Fibroblast of skin of right biceps (primary cell): ENCODE measurements at places on chromosomes 5 and 9.

- DNase-seq, result no peak
These were observed 94.2 kb upstream of the COL5A1 start for GRCh38 chr9:134547161-134548100.

DNA sequence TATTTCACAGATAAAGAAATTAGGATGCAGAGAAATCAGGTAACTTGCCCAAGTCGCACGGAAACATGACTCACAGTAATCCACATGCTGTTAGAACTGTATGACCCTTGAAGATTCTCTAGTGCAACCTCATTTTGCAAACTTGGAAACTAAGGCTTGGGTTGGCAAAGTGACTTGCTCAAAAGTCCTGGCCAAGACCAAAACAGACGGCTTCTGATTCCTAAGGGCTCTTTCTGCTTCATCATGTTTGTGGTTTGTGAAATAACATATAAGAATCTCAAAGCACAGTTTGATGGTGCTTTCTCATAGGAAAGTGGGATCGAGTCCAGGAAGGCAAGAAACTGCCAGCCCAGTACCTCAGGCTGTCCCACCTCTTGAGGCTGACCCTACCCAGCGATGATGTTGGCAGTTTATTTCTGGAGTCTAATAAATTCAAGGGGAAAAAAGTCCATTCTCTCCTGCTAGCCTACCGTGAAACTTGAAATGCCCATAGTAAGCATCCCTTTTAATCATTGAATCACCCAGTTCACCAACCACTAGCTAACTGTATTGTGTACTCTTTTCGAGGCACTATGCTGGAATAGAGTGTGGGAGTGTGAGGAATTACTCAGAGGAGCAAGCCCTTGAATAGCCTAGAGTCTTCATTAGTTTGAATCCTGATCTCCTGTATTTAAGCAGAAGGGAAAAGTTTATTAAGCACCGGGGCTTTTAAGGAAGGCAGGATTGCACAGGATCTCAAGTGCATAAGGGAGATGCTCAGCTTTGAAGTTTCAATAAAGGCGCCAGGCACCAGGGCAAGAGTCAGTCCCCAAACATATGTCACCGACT lies 14.1 kb downstream of the CAPSL start:
- DNase-seq, result peak; percentile 91

- DNase-seq, result no peak
These were observed at the start of gene SHOC1 for GRCh38 chr9:111794835-111795556. TSS of gene SHOC1 (minus strand) at chr9:111794937. CDS start at chr9:111791418, 3,519 bp downstream.

DNA sequence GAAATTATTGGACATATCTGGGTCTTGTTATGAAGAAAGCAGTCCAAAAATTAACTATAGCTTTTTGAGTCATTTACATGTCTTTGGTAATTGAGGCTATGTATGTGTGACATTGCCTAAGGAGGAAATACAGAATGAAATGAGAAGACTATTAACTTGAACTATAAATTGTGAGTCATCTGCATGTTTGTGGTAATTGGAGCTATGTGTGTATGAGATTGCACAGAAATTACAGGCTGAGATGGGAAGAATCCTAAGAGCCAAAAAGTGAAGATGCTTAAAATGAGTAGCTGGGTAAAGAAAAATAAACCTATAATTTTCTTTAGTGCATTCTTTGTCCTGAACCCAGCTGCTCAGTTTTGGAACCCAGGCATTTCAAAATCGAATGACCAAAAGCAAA lies 747.6 kb upstream of the EDIL3 start:
- DNase-seq, result peak; percentile 74

DNA sequence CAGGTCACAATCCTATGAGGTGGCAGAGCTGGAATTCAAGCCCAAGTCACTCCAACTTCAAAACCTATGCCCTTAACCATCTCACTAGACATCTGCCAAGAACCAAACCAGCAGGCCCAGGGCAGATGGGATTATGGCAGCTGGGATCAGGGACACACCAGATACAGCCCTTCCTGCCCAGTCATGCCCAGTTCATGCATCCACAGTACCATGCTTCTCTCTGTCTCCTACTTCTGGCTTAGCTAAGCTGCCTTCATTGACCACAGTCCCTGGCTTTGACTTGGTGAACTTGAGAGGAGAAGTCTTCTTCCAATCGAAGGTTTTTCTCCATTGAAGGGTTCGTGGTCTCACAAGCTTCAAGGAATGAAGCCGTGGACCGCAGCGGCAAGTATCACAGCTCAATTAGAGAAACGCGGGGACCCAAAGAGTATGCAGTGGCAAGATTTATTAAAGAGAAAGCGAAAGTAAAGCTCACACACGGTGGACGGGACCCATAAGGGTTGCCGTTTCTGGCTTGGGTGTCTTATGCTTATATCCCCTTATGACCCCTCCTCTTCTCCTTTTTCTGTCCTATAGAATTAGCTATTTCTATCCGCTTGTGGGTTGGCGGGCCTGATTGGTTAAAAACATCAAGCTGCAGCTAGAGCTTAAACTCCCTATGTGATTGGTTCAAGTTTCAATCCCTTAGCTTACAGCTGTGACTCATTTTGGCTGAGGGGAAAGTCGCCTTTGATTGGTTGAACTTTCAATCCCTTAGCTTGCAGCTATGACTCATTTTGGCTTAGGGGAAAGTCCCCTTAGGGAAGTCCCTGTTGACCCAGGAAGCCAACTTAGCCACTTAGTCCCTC lies 101.2 kb downstream of the TRIM36 start:
- DNase-seq, result peak; percentile 55

DNA sequence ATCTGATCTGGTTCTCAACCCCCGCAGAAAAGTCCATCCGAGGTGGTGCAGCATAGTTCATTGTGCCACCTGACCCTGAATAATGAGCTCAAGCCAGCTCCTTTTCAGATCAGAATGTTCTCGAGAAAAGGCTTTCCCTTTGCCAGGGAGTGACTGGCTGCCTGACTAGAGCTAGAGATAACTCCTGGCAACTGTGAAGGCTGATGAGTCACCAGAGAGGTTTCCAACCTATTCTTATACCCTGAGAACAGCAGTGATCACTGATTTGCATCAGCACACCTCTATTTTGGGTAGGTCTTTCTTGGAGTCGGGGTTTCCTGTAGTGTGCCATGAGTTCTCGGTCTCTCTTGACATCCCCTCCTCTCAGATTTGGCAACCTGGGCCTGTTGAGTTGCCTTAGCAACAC lies 127.9 kb downstream of the PIK3R1 start:
- peak; percentile 83 for DNase-seq

- DNase-seq, result peak; percentile 92
These were observed 238.8 kb downstream of the ARHGAP26 start for GRCh38 chr5:143008809-143009521.

DNA sequence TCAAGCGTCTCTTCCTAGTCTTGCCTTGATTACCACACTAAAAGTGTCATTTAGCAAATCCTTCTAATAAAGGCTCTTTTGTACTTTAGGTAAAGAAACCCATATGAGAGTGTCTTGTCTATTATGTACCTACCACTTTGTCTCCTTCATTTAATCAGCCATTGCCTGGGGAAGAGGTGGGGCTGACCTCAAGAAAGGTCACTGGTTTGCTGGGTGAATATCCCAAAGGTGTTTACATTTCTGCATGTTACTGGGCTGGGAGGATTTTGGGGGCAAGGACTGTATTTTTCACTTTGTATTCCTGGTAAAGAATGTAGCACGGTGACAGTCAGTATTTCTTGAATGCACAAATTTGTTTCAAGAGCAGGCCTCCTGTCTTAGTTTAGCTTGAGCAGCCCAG lies 11.9 kb upstream of the RPS23 start:
- no peak for DNase-seq

DNA sequence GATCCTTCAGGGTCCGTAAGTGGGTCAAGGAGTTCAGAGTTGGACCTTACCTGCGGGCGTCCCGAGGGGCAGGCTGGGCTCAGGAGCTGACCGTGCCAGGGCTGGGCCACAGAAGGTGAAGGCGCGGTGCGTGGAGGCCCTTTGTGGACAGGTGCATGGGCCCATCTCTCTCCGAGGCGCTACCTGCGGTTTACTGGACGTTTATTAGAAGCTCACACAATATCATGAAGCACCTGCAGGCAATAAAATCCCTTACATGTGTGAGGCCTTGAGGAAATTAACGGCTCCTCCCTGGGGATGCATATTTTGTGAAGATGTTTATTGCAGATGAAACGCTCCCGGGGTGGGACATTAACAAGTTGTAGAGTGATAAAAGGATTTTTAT lies 79.8 kb upstream of the LMX1B start:
- DNase-seq, result no peak

DNA sequence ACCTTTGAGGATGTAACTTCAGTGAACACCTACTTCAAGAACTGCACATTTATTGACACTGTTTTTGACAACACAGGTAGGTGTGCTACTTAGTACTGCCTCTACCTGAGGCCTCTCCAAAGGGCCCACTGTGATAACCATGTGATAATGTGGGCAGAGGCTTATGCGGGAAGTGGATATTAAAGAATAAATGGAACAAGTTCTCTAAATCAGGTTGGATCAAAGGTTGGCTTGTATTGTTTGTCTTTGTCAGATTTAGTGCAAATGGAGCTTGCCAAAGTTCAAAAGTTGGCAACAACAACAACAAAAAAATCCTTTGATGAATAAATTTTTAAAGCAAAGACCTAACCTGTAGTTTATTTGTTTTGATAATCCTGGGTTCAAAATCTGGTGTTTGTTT lies 104.2 kb upstream of the IQGAP2 start:
- DNase-seq, result no peak

DNA sequence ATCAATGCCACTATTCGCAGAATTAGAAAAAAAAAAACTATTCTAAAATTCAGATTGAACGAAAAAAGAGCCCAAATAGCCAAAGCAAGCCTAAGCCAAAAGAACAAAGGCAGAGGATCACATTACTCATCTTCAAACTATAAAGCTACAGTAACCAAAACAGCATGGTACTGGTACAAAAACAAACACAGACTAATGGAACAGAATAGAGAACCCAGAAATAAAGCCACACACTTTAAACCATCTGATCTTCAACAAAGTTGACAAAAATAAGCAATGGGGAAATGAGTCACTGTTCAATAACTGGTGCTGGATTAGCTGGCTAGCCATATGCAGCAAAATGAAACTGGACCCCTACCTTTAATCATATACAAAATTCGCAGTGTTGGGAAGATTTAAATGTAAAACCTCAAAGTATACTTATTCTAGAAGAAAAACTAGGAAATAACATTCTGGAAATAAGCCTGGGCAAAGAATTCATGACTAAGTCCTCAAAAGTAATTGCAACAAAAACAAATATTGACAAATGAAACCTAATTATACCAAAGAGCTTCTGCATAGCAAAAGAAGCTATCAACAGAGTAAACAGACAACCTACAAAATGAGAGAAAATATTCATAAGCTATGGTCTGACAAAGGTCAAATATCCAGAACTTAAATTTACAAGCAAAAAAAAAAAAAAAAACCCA lies 153.7 kb downstream of the NDUFS4 start:
- no peak for DNase-seq

- DNase-seq, result no peak
These were observed 132.5 kb downstream of the MVB12B start for GRCh38 chr9:126459126-126459525.

- no peak for DNase-seq
These were observed 142.9 kb upstream of the MSX2 start for GRCh38 chr5:174581479-174581878.

DNA sequence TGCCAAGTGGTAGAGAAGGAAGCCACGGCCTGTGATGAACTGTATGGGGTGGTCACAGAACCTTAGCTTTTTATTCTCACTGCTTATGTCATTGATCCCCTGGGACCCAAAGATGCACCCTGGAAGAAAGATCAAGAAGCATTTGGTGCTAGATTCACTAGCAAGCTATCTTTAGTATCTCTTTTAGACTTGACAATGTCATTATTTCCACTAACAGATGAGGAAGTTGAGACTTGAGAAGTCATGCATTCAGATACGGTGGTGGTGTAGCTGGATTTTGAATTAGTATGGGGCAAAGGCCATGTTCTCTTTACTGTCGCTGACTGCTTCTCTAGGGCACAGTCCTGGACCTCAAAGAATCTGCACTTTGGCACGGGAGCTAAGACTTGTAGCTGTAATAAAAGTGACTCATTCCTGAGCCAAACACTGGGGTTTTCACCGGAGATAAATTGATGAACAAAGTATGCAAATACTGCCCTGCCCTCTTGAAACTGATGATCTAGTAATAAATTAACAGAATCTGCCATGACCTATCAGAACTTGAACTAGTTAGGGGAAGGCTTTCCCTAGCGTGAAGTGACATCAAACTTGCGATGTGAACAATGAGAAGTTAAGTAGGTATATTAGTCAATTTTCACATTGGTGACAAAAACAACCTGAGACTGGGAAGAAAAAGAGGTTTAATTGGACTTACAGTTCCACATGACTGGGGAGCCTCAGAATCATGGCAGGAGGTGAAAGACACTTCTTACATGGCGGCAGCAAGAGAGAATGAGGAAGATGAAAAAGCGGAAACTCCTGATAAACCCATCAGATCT lies 5.4 kb downstream of the GDA start:
- no peak for DNase-seq

DNA sequence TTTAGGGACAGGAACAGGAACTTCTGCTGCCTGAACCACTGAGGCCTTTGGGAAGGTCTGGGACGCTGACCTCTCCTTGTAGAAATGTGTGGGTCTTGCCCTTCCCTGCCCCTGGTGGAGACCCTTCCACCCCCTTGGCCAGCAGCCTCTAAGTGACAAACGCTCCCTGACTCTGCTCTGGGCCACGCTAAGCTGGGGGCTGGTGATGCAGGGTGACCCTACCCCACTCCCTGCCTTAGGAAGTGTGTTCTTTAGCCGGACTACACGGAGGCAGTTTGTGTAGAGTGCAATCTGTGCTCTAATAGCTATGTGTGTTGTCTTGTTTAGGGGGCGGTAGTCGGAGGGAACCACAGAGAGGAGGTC lies 123.0 kb downstream of the COL23A1 start:
- no peak for DNase-seq

DNA sequence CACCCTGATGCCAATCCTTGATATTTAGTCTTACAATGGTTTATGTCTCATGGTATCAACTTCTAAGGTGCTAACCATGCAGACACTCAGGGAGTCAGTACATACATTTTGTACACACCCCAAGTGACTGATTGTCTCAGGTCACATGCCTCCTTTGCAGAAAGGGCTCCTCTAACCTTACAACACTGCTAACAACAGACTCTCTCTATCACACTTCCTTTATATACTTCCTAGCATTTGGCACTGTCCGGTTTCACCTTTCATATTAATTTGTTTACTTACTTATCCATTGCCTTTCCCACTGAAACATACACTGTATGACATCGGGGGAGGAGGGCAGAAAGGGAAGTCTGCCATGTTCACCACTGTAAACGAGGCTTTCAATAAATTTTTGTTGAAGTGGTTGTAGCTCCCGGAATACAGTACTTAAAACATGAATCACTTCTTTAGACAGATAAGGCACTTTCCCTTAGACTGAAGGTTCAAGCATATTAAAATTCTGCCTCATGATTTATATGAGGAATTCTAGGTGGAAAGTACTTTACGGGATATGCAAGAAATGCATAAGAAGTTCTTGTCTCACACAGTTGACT lies 20.6 kb downstream of the EMB start:
- no peak for DNase-seq

DNA sequence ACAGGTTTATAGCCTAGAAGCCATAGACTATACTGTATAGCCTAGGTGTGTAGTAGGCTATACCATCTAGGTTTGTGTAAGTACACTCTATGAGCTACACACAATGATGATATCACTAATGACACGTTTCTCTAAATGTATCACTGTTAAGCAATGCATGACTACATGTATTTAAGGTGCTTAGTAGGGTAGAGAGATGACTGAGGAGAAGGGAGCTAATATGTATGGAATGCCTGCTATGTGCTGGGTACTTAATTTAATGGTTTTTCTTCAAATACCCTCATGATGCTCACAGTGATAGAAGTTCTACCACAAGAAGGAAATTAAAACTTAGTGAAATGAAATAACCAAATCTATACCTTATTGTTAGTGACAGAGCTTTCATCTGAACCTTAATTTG lies 1785.5 kb downstream of the EFNA5 start:
- DNase-seq, result peak; percentile 72

GRCh38 chr5:52769061-52769460 lies 18.7 kb upstream of the ITGA1 start:
- no peak for DNase-seq
